AG04449 (cell line): ENCODE measurements at places on chromosomes 3 and 15.
A peak's percentile ranks its signal among the peaks of the same experiment; 100 is the strongest.

- no peak for DNase-seq
Measured at GRCh38 chr3:4501437-4501836, 8.3 kb downstream of the ITPR1 start.

DNA sequence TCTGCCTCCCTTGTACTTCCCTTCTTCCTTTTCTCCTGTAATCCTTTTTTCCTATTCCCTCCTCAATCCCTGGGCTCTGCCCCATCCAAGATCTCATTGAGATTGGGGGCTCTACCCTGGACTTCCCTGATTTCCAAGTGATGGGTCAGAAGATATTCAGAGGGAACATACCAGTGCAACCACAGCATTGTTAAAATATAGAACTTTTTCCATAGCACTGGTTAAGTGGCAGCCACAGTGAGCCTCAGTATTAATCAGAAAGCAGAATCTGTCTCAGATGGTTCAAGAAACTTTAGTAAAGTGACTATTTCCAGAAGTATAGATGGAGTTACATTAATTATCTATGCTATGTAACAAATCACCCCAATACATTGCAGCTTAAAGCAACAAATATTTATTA is 18.7 kb upstream of the SCN10A start:
- no peak for DNase-seq

DNA sequence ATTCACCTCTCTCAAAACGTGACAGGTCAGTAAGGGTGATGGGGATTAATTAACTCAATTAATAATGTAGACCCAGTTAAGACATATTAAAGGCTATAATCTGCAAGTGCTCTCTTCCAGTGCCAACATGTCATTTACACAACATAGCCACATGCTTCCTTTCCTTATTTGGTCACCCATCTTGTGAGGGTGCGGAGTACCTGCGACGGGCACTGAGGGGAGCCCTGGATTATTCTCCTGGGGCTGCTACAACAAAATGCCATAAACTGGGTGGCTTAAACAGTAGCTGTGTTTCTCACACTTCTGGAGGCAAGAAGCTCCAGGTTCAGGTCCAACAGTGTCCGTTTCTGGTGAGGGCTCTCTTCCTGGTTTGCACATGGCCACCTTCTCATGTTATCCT is 157.4 kb upstream of the LRTM1 start:
- no peak for DNase-seq

DNA sequence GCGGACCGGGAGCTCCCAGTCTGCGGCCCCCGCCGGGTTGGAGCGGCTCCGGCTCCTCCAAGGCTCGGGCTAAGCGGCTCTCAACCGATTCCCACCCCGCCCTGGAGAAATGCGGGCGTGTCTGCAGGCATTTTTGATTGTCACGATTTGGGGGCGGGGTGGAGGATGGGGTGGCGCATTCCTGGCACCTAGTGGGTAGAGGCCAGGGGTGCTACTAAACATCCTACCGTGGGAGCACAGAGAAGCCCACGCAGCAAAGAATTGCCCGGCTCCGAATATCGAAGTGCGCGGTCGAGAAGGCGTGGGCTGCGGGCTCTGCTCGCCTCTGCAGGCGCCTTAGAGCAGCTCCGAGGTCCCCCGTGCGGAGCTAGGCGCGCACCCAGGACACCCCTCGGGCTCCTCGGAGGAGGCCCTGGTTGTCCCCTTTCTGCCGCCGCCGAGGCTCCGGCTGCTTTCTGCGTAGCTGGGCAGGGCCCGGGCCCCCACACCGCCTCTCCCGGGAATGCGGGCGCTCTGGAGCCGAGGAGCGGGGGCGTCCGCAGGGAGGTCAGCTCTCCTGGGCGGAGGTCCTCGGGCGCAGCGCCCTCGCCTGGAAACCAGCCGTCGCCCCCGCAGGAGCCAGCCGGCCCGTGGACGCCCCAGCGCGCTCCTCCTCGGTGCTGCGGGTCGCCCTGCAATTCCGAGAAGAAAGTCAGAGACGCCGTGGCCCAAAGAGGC is 16.5 kb upstream of the LAMP3 start:
- no peak for DNase-seq

GRCh38 chr15:57129064-57129463 is 210.6 kb downstream of the TCF12 start:
- DNase-seq: no peak

DNA sequence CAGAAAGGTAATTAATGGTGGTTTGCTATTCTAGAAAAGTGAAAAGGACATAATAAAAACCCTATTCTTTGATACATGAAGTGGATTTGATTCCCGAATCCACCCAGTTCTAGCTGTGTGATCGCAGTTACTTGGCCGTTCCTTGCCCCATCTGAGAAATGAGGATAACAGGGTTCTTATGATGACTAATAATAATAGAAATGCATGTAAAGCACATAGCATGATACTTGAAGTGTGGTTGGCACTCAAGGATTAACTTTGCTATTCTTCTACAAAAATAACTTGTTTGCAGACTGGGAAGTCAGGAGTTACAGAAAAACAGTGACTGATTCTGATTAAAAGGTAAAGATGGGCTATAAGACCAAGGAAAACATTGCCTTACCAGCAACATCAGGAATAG is 26.8 kb downstream of the PARL start:
- peak; percentile 16 for DNase-seq

- DNase-seq: no peak
Measured at GRCh38 chr15:62593681-62594399, 428.8 kb upstream of the C2CD4B start.

DNA sequence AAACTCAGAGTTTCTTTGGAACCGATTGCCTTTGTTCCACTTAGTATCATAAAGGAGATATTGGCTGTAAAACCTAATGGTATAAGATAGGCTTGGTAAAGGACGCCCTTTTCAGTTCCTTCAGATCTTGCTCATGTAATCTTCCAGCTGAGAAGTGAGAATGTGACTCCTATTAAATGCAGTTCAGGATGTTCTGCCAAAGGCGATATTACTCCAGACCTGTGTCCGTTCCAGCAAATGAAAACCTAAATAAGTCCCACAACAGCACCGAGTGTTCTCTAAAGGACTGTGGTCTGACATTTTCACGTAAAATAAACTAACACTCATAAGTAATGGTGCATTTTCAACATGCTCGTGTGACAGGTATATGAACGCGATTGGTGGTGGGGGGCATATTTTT is 276.2 kb downstream of the FEZF2 start:
- DNase-seq: no peak

DNA sequence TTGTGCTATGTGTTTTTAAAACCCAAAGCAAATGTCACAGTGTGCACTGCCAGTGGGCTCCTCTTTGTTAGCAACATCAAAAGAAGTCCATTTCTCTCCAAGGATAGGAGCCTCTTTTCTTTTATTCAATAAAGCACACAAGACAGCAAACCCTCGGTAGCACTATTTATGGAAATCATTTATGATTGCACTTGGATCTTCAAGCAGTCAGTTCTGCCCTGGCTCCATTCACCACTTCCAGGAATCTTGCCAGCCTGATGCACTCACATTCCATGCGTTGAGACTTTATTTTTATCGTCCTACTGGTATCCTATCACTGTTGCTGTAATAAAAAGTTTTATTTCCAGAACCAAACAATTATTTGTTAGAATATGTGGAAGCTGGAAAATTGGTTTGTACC is 412.1 kb downstream of the TBL1XR1 start:
- DNase-seq: no peak

DNA sequence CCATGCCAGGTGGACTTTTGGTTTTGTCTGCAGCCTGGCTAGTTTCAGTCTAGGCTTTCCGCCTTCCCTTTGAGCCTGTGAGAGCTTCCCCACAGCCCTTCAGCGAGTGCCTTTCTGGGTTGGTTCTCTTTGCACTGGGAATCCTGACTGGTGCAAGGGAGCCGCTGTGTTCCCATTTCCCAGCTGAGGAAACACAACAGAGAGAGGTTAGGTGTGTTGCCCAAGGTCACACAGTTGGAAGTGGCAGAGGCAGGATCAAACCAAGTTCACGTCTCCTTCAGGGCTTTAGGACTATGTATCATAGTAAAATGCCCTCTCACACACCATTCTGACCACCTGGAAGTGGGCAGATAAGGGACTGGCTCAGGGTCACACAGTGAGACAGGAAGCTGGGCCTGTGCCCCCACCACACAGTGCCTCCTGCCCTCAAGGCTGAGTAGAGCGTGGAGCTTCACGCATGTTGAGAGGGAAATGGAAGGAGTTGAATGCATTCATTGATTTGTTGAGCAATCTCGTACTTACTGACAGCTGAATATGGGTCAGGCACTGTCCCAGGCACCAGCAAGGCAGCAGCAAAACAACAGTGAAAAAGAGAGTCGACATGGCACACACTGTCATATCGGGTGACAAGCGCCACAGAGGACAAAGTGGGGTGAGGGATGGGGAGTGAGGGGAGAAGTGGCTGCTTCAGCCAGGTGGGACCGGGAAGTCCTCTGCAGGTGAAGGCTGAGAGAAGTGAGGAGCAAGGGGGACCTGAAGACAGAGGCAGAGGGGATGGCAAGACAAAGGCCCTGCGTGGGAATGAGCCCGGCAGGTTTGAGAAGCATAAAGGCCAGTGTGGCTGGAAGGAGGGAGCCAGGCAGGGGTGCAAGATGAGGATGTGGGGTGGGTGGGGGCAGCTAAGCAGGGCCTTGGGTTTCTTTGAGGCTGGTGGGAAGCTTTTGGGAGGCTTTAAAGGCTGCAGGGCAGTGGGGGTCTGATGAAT is 12.3 kb upstream of the ANPEP start:
- DNase-seq: no peak

DNA sequence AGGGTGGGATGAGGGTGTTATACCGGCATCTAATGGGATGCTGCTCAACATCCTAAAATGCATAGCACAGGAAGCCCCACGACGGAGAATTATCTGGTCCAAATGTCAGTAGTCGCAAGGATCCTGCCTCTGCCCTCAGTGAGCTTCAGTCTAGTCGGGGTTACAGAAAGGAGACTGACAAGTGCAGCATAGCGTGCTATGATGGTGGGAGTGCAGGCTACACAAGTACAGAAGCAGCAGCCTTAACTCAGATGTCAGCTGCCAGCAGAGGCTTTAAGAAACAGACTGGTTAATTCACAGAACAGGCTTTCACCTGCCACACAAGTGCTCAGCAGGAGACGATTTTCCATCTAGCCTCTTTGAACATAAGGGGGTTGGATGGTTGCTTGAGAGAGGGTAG is 6.9 kb downstream of the LRRN1 start:
- DNase-seq: no peak

DNA sequence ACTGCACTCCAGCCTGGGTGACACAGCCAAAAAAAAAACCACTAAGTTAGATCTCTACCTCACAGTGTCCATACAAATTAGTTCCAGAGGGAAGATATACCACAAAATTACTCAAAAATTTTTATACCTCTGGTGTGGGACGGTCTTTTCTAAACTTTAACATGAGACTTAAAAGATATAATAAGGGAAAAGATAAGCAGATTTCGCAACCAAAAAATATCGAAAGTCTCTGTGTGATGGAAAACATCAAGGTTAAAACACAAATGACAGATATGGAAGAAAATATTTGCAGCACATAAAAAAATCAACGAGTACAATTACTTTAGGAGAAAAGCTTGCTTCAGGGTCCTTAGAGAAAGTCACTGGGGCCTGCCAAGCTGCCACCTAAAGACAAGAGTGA is 10.5 kb downstream of the HDDC3 start:
- DNase-seq: no peak

DNA sequence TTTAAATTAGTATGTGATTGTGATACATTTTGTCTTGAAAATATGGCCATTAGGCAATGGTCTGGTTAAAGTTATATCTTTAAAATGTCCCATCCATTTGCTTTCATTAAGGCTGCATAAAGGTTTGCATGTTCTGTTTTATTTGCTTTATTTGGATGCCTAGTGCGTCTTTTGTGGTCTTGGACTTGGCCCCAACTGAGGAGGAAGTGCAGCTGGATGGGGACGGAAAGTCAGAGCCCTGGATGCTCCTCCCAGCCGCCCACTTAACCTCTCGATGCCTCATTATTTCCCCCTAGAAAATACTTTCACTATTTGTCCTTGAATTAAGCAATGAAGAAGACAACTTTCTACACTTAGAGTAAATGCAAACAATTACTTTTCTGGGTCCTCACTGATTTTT is 898.2 kb downstream of the MCTP2 start:
- DNase-seq: no peak

DNA sequence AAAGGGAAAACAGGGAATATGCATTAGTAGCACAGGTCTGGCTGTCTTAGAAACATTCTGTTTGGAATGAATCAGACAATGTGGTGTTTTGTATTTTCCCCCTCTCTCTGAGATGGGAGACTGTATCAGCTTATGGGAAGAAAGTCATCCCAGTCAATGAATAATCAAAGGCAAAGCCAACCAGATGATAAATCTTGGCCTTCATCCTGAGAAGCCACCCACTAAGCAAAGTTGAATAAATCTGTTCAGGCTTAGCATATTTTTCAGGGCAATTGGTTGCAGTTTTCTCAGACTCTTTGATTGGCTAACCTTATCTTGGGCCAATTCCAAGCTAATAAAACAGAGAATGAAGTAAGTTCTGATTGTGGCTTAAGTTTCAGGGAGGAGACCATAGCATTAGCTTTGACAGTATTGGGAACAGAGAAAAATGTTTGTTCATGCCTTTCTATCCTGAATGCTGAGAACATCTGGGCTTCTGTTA is 63.6 kb upstream of the ARL8B start:
- peak; percentile 42 for DNase-seq

DNA sequence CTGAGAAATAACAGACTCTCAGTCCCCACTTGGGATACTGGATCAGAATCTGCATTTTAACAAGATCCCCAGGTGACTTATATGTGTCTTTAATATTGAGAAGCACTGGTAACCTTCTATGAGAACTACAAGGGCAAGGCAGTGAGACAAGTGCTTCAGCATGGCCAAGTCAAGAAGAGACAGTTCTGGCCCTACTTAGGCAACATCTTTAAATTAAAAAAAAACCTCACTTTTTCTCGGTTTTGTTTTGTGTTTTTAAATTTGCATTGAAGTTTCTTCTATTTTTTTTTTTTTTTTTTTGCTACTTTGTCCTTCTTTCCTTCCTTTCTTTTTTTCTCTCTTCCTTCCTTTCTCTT is 42.5 kb upstream of the SPTSSB start:
- no peak for DNase-seq

DNA sequence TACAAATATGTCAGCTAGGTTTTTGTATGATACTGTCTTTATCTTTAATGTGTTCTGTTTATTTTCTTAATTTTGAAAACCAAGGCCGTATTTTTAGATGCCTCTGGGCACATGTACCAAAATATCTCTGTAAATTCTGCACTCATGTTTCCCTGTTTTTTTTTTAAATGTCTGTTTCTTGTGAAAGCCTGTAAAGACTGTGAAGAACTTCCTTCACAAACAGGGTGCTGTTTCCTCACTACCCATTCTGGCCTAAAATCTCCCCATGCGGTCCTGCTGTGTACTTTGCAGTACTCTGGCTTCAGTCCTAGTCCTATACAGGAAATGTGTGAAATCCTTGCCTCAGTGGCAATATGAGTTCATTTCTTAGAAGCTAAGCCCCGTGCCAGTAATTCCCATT is 133.4 kb upstream of the ZBTB20 start:
- no peak for DNase-seq
